ENCODE measurements at places on chromosomes 1 and 21.

- DNase-seq: no peak
Observed at GRCh38 chr1:168897249-168897648, 168.2 kb upstream of the DPT start.

DNA sequence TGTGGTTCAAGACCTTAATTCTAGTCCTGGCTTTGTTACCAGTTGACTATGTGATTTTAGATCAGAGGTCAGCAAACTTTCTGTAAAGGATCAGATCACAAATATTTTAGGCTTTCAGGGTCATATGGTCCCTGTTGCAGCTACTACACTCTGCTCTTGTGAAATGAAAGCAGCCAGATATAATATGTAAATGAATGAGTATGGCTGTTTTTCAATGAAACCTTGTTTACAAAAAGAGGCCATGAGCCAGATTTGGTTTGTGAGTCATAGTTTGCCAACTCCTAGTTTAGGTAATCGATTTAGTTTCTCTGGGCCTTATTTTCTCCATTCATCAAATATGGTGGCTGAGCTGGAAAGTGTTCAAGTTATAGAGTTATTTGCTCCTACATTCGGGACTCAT lies 346.7 kb downstream of the NUF2 start:
- no peak for DNase-seq

GRCh38 chr1:212664409-212665199 lies 35.0 kb downstream of the BATF3 start:
- DNase-seq: no peak

DNA sequence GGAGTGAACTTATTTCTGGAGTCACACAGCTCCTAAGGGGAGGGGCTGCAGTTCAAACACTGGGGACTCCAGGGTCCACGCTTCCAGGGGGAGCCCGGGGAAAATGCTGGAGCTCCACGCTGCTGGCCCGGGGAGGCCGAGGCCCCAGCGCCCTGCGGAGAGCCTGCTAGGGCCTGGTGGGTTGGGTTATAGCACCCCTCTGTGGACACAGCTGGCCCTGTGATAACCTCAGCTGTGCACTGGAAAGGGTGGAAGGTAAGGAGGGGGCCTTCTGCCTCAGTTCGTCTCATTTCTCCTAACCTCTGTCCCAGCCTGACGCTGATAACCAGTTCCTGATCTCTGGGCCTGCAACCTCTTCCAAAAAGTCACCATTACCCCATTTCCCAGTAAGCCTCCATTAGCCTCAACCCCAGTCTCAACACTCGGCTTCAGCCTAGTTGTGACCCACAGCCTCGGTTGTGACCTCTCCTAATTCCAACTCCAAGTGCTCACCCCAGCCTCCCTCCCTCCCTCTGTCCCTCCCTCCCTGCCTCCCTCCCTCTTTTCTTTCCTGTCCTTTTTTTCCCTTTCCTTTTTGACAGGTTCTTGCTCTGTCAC lies 7.1 kb downstream of the NBL1 start:
- peak; percentile 70 for DNase-seq

- DNase-seq: no peak
Observed at GRCh38 chr21:35136106-35136505, 87.0 kb upstream of the RUNX1 start.

DNA sequence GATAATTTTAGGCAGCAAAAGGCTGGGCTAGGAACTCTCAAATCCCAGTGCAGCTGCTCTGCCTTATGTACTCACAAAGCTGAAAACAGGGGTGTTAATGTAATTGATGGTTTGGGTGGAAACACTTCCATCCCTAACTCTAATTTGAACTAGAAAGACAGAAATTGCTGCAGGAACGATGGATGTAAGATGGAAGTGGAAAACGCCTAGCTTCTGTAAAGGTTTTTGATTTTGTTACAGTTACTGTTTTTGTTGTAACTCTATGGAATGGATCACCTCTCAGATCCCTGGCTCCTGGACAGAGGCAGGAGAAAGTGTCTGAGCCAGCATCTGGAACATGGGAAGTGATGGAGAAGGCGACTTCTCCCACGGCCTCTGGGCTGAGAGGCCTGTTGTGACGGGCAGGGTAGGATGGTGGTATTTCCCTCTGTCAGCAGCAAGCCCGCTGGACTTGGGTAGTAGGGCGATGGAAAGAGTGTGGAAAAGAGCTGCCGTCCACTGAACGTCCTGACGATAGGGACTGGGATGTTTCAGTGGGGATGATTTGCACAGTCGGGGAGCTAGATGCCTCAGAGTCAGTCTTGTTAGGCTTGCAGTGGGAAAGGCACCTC lies 1.6 kb downstream of the TRAF5 start:
- no peak for DNase-seq

- no peak for DNase-seq
Observed at GRCh38 chr1:37438037-37438868, 36.1 kb upstream of the ZC3H12A start.

DNA sequence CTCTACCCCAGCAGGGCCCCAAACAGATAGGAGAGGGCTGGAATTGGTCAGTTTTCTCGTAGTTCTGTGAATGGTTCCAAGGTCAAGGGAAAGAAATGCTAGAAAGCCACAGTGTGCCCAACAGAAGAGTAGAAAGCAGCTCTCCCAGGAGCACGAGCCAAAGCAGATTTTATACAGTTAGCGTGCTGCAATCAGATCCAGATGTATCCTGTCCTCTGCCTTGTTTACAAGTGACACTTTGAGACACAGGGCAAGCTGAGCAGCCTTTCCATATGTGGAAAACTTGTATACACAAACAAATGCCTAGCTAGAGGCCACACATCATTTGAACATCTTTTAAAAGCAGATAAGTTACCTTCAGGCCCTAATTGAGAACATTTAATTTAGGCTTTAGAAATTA lies 6.5 kb downstream of the VAMP3 start:
- DNase-seq: no peak

DNA sequence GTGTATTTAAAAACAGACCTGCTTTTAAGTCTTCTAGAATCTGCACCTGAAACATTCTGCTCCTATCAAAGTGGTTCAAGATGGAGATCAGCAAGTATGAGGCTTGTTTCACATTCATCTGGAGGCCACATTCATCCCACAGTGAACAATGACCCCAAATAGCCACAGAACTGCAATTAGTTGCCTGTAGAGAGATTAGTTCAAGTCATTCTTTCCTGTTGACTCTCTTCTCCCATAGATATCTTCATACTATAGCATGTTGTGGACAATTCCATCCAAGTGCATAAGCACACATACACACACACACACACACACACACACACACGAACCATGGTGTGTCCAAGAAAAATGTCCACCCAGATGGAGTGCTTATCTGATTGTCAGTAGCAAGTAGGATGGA lies 101.7 kb upstream of the FGGY start:
- DNase-seq: no peak

GRCh38 chr1:63665824-63666223 lies 72.6 kb downstream of the PGM1 start:
- no peak for DNase-seq

GRCh38 chr1:166172106-166172505 lies 5.3 kb upstream of the FAM78B start:
- DNase-seq: no peak

- no peak for DNase-seq
Observed at GRCh38 chr1:11649624-11650330, 4.5 kb downstream of the FBXO2 start.

DNA sequence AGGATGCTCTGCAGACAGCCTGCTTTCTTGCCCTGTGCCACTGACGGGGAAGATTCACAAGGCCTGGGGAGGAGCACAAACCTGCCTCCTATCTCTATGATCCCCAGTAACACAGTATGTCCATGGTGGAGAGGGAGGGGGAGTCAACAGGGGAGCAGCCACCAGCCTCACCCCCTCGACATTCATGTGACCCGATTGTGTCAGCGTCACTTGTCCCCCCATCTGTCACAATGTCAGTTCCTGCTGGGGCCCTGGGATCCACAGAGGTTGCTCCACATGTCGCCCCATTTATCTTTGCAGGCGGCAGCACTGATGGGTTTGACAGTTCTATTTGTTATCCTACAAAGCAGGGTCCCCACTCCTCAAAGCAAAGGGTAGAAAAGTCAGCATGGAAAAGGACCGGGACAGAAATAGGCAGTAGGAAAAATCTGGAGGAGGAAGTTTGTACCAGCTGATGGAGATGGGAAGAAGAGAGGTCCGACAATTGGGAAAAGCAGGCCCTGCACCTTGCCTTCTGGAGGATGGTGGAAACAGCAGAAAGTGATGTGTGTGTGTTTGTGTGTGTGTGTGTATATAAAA lies 130.9 kb downstream of the SEC16B start:
- no peak for DNase-seq

GRCh38 chr1:159827102-159827490 lies 423 bp downstream of the SLAMF8 start:
- DNase-seq: no peak

DNA sequence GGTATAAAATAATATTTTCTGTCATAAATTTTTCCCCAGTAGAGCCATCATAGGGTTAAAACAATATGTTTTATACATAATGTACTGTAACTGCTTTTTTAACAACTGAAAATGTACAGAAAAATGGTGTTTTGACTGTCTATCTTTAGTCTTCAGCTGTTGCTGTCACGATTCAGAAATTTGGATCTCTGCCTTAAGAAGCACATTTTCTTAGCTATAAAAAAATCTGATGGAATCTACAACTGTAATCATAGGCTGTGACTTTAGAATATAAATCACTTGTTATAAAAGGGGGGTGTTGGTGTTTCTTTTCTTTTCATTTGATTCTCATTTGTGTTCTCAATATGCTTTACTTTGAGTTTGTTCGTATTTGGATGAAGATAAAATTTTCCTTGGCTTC lies 187.5 kb downstream of the PDE4B start:
- DNase-seq: no peak

- no peak for DNase-seq
Observed at GRCh38 chr1:234638832-234639799, 29.1 kb upstream of the IRF2BP2 start.

DNA sequence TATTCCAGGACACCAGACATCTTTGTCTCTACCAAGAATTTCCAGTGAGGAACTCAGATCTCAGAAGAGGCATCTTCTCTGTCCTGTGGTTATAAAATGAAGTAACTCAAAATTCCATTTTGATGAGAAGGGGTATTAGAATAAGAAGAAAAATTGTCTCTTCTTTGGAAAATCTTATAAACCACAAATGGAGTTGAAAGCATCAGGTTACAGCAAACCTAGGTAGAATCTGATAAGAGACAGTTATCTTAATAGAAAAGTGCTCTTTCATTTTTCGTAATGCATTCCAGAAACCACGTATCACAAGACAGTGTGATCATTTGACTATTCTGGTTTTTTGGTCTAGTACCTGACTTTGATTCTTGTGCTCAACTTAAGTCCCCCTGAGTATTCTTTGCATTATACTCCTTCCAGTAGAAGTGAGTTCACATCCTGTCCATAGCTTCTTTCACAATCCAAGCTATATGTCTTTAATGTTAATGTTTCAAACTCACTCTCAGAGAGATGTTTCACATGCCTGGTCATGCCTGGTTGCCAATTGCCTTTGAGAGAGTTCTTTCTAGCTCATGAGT lies 120.9 kb upstream of the PRDX6 start:
- DNase-seq: no peak

- no peak for DNase-seq
Observed at GRCh38 chr1:217674028-217674729, 43.0 kb downstream of the SPATA17 start.

DNA sequence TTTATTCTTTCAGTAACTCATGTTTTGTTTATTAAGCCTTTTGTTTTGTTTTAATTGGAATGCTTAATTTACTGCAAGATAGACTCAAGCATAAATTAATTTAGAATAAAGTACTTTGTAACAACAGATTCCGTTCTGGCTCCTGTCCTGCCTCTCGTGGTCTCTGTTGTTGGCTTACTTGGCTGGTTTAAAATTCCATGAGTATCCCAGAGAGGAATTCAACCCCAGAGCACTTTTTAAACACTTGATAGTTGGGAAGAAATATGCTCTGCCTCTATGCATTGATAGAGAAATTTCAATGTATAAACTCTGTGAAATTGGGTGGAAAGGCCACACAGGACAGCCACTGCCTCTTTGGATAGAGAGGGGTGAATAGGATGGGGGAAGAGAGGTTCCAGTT lies 89.7 kb downstream of the ATP5PO start:
- no peak for DNase-seq

DNA sequence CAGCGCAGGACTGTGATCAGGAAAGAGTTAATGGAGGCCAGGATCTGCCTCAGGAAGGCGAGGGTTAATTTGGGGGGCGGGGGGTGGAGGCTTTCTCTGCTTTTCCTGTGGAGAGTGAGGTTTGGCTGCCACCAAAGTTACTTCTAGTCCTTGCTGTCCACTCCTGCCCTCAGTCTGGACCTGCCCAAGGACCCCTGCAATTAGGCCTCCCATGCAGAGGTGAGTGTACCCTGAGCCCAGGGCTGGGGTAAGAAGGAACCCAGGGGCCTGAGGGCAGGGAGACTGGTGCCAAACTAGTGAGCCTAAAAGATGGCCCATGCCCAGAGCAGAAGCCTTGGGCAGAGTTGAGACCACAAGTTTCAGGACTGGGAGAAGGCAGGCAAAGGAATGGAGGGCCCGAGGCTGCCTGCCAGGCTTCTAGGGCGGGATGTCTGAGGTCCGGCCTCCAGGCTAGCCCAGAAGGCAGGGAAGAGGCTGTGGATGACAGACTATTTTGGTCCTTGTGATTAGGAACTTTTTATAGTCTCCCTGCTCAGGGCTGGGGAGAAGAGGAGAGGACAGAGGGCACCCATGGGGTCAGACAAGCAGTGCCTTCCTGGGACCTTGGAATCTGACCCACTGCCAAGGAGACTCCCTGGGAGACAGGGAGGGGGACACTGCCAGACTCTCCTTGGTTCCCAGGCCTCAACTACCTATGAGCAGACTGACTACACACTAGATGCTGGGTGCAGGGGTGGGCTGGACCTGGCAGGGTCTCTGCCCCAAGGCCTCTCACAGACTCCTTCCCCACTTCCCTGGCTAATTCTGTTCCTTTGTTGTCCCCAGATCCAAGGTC lies at the start of gene FAM110D:
Gene FAM110D (plus strand): TSS at position 172 of the 835 bp plus-strand sequence. CDS start 2,213 bp downstream, outside the sequence.
- DNase-seq: no peak

DNA sequence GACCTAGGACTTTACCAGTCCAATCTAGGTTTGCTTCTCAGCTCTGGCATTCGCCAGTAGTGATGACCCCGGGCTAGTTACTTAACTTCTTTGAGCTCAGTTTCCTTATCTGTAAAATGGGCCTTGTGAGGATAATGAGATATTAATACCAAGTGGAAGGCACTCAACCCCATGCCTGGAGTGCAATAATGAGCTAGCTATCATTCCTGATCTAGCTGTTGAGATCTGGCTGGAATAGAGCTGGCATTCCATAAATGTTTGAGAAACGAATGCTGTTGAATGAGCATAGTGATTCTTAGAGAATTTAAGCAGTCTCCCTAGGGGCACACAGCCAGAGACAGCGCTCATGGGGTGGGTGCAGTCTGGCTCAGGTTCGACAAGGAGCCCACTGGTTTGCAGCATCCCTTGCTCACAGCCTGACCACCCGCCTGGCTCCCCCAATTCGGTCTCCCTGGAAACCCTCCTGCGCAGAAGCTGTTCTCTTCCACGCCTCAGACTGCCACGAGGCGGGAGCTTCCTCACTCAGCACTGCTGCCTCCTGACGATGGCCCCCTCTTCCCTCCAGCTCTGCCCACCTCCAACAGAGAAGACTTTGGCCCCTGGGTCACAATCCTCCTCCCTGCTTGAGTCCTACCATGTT lies 32.5 kb downstream of the DHCR24 start:
- DNase-seq: no peak

Data from activated naive CD4-positive, alpha-beta T cell treated with anti-CD3 and anti-CD28 coated beads, Interleukin-2, amount 10 ng/mL, durations not matched to agents 7 days and 5 days (primary cell).